Vagina (tissue), 2 donors: ENCODE measurements at places on chromosomes 4 and X.

GRCh38 chrX:53160297-53160983 lies 64.6 kb downstream of the KDM5C start:
- no peak for DNase-seq

DNA sequence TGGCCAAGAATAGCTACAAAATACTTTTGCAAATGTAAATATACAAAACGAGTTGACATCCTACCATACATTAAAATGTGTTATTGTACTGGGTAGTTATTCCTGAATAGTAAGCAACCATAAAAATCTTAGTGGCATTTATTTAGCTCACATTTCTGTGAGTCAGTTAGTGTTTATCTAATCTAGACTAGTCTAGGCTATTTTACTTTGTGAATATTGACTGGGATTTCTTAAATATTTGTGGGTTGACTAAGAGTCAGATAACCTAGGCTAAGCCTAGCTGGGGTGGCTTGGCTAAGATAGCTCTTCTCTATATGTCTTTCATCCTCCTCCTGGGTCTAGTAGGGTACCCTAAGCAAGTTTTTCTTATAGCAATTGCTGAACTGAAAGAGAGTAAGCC lies 543.8 kb upstream of the DIAPH2 start:
- DNase-seq, result no peak

DNA sequence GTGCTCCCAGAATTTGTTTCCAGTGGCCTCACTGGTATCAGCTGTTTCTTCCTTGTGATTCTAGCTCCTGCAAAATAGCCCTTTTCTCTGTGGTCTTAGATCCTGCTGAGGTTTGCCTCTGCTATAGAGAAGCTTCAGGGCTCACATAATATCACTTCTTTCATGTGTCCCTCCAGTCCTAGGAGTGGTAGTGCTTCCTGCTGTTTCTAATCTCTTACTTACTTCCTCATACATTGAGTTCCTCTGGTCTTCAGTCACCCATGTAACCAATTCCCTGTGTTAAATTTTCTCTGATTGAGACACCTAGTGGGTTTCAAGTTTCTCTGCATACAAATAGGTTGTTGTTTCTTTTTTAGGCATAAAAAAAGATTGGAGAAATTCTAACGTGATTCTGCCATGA lies 1567.9 kb downstream of the ARAP2 start:
- DNase-seq, result no peak

DNA sequence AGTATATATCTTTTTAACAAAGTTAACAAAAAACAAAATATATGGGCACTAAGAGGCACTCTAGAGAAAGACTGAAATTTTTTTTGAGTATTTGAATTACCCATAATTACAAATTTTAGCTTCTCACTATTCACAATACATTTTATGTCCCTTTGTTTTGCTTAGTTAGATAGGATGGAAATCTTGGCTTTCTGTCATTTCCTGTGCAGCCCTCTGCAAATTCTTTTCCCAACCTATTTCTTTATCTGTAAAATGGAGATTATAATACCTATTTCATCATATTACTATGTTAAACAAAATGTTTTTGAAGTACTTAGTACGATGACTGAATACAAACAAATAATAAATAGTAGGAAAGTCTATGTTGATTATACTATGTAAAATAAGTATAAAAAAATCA lies 710.0 kb downstream of the CCSER1 start:
- no peak for DNase-seq

DNA sequence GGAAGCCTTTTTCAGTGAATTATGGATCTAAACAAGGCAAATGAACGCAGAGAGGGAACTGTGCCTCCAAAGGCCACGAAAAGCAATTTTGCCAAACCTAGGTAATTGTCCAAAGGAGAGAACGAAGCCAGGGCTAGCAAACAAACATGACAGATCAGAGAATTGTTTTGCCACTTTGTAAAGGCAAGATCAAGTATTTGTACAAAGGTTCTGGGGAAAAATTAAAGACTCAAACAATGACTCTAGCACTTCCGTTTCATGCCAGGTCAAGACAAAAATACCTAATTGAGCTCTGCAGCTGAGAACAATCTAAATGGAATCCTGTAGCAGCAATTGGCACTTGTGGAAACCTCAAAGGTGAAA lies 8.5 kb downstream of the RBM47 start:
- no peak for DNase-seq

GRCh38 chrX:133583825-133584224 lies 168.5 kb upstream of the GPC4 start:
- no peak for DNase-seq

DNA sequence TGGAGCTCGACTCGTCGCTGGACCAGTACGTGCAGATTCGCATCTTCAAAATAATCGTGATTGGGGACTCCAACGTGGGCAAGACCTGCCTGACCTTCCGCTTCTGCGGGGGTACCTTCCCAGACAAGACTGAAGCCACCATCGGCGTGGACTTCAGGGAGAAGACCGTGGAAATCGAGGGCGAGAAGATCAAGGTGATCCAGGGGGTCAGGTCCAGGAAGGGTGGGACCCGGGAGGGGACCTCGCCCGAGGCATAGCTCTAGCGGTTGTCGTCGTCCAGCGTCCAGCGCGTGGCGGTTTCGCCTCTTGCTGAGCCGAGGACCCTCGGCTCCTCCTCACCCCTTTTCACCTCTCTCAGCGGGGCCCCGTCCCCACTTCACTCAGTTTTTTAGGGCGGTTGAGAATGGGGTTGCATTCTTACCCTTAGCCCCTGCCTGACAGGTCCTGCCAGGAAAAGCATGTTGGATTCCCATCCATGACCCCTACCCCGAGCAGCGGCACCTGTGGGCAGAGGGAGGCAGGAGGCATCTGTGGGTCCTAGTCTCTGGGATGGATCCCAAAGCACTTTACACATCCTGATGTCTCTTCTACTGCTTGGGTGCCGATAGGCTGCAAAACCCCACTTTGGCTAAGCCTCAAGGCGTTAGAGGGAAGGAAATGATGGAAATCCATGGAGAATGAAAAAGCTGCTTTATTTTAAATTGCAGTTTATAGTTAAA lies 524 bp downstream of the RAB33A start:
- no peak for DNase-seq

GRCh38 chr4:41079881-41080560 lies 134.3 kb downstream of the APBB2 start:
- no peak for DNase-seq

DNA sequence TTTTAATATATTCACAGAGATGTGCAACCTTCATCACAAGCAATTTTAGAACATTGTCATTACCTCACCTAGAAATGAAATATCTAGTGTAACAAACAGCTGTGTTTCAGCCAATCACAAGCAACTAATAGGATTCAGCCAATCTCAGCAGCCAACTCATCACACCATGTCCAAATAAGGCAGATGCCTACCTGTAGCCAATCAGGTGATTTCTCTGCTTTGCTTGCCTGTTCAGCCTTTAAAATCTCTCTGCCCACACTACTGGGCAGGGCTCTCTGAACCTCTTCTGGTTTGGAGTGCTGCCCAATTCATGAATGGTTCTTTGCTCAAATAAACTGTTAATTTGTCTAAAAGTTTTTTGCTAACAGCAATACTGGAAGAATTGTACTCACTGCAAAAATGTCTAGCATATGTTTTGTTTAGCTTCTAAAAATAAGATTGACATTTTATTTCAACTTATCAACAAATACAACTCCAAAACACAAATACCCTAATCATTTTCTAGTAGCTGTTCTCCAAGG lies 52.4 kb upstream of the IGFBP7 start:
- no peak for DNase-seq

GRCh38 chr4:128380306-128380705 lies 92.7 kb upstream of the PGRMC2 start:
- no peak for DNase-seq

DNA sequence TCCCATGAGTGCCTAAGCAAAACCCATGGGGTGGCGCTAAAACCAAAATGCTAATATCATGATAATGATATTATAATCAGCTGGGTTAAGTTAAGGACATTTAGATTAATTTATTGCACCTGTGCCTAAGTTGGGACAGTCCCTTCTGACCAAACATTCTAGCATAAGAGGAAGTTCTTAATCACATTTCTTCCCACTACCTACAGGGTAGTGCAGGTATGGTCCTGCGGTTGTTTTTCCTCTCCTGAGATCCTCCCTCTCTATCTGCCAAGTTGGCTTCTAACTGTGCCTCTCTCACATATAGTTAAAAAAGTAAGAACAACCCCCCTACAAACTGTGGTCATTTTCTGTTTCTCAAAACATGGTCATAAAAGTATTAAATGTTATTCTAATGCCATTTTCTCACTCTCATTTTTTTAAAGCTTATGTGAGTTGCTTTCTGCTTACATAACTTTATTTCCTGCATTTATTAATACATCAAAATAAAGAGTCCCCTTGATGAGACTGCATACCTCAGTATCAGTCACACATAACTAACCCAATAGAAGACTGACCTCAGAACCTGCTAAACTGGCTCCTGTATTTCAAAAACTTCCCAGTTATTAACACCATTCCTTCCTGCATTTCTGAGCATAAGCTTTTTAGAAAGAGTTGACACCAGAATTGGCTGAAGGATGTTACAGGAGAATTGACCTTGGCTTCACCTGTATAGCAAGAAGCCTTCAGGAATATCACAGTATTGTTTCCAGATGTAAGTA lies 1332.5 kb downstream of the FSTL5 start:
- DNase-seq, result no peak

DNA sequence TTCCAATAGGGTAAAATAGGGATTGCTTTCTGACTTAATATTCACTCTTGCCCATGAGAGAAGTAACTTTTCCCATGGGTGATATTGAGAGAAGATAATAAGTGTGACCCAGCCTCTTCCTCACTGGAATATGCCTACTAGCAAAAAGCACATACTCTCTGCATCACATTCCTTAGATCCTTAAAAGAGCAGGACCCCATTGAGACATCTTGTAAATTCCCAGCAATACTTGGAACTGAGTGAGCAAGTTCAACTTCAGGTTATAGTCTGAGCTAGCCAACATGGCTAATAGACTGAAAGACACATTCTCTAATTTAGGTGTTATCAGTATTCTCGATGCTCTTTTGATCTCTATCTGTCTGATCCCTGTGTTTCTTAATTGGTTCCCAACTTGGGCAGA lies 1372.3 kb downstream of the STIM2 start:
- no peak for DNase-seq

DNA sequence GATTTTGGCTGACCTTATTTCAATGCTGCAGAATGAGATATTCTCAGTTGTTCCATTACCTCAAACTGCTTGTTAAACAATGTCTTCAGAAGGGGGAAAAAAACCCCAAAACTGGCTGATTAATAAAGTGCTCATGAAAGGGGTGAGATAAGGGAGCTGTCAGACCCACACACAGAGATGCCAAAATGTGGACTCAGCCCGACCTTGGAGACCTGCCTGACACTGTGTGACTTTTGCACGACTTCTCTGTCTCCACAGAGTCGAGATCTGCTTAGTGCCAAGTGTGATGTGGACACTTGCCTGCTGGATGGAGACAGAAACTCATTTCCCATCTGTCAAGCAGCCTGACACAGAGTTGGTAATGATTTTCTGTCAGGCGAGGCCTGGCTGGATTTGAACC lies 31.5 kb downstream of the REELD1 start:
- DNase-seq, result no peak

DNA sequence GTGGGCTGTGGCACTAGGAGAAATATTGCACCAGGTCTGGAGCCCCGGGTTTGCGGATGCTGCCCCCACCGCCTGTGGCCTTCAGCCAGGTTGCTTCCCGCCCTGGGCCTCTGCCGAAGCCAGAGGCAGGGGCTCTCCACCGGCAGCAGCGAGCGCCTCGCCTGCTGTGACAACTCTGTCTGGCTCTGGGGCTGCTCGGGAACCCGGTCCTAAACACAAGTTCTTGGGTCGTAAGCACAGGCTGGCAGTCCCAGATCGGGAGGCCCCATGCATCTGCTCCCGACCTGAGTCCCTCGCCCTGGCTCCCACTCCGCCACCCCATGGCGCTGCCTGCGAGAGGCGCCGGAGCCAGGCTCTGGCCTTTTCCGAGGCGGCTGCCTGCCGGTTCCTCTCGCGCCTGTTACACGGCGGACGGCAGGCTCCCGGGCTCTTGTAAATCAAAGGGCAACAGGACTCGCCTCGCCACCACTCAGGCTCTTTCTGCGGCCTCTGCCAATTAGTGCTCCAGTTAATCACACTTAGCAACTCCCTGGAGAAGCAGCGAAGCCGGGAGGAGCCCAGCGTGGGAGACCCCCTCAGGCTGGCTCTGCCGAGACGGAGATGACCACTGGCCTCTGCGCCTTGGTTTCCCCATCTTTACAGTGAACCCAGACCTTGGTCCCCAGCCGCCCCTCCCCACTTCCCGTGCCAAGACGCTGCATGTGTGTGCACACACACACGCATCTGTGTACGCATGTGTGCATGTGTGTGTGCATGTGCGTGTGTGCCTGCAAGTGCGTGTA lies 109.2 kb downstream of the DCTD start:
- DNase-seq, result no peak

DNA sequence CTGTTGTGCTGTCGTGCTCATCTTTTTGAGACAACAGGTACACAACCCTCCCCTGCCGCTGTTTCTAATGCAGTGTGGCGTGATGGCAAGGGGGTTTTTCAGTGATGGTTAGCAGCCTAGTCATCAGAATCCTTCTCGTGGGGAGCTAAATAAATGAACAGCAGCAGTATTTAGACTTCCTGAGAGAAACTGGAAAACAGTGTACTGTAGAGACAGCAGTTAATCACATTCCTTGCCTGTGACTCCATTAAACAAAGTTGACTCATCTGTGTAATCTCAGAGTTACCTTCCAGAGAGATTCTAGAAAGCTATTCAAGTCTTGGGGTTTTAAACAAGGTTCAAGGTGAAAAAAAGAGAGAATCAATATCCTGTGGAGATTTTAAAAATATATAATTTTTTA lies 1753.2 kb upstream of the PCDH7 start:
- DNase-seq, result no peak

- DNase-seq, result no peak
Observed at GRCh38 chr4:61872983-61873382, 672.9 kb downstream of the ADGRL3 start.

DNA sequence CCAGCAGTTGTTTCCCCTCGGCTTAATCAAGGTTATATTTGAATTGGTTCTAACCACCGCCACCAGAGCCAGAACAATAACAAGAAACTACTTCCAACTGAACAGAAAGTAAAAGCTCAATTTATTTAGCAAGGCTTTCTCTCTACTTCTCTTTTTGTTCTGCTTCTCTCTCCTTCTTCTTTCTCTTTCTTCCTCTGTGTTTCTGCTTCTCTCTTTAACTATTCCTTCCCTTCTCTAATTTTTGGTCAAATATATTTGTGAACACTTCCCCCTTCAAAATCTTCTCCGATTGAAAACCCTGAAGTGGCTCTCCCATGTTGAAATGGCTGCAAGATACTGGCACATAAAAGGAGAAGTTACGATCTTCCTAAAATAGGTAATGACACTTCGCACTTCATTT lies 1195.9 kb upstream of the PRKX start:
- DNase-seq, result no peak

DNA sequence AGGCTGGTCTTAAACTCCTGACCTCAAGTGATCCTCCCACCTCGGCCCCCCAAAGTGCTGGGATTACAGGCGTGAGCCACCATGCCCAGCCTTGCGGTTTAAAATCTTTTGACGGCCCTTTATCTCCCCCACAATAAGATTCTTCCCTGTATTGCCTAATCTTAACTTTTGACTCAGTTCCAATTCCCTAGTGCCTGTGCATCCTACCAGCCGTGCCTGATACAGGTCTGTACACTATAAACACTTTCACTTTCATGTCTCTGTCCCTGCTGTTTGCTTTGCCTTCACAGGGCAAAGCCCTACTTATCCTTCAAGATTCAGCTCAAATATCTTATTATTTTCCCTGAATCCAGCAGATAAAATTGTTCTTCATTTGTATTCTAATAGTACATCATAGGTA lies 74.6 kb downstream of the WDR44 start:
- no peak for DNase-seq
